ENCODE measurements at places on chromosomes 6 and 20.

GRCh38 chr20:43936104-43936770, 21.6 kb downstream of the TOX2 start:
- DNase-seq: no peak

- DNase-seq: no peak
Measured at GRCh38 chr20:19363476-19363875, 151.0 kb downstream of the SLC24A3 start.

- no peak for DNase-seq
Measured at GRCh38 chr20:62561948-62562347, 80.4 kb upstream of the SLCO4A1 start.

GRCh38 chr20:53800883-53801604, 207.4 kb upstream of the ZNF217 start:
- no peak for DNase-seq

DNA sequence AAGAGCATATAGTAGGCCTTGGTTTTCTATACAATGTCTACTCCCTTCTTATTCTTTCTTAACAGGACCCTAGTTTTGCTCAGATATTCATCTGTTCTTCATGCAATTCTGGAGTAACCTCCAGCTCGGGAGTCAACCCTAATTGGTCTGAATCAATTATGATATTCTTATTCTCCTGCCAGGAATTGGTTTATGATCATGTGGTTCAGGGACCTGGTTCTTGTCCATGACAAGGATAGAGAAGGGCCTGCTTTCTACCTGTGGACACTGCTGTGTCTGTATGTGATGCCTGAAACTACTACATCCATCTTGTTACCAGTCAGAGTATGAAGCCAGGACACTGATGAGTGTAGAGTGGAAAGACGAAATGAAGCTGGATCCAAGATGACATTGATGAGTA, 24.4 kb upstream of the FAM184A start:
- no peak for DNase-seq

- DNase-seq: no peak
Measured at GRCh38 chr20:31933698-31934097, 18.1 kb downstream of the PDRG1 start.

- DNase-seq: no peak
Measured at GRCh38 chr6:42958125-42958524, 2.4 kb upstream of the GNMT start.

- no peak for DNase-seq
Measured at GRCh38 chr20:48194583-48194982, 409.3 kb upstream of the SULF2 start.

DNA sequence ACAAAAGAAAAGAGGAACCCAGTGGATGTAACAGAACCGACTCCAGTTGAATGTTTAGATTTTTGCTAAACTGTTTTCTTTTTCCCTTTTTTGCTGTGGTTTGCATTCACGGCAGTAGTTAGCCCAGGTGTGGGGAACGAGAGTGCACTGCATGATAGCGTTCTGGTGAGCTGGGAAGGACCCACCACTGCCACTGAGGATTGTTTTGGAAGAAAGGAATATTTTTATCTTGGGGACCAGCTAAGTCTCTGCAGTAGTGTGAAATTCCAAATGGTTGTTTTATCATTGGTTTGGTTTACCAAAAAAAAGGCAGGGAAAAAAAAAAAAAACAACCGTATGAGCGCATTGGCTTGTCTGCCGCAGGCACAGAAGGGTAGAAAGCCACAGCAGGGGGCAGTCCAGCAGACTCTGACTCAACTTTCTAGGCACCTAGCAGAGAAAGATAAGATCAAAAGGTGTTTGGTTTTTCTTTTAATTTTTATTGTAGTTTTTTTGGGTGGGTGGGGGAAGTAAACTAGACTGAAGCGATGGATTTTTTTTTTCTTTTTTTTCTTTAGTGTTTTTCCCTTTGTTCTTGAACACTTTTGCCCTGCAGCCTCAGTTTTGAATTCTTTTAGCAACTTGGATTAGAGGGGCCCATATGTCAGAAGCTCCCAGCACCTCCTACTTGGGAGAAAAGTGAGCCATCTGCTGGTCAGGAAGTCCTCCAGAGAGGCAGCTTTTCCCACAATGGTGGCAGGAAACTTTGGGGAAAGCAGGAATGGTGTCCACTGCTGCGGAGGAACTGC, 13.5 kb upstream of the RAB5IF start:
- DNase-seq: no peak

DNA sequence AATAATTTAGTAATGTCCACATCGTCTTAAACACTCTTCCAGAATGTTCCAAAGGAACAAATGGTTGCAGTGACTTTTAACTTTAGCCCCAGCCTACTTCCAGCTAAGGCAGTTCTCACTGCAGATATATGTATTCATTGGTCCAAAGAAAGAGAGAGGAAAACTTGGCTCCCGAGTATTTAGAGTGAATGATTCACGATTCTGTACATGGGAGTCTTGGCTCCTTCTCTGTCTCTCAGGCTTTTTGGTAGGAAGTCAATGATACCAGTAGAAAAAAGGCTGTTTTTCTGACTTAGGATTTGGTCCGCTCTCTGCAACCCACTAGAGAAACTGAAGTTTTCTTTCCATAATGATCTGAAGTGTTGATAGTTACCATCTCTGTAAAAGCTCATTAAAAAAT, 38.6 kb downstream of the E2F3 start:
- no peak for DNase-seq

GRCh38 chr6:89792881-89793280, 26.7 kb downstream of the MDN1 start:
- DNase-seq: no peak

GRCh38 chr20:63309261-63310071, 16.5 kb downstream of the COL20A1 start:
- no peak for DNase-seq

- no peak for DNase-seq
Measured at GRCh38 chr6:32203426-32204267, 11.2 kb upstream of the GPSM3 start.

DNA sequence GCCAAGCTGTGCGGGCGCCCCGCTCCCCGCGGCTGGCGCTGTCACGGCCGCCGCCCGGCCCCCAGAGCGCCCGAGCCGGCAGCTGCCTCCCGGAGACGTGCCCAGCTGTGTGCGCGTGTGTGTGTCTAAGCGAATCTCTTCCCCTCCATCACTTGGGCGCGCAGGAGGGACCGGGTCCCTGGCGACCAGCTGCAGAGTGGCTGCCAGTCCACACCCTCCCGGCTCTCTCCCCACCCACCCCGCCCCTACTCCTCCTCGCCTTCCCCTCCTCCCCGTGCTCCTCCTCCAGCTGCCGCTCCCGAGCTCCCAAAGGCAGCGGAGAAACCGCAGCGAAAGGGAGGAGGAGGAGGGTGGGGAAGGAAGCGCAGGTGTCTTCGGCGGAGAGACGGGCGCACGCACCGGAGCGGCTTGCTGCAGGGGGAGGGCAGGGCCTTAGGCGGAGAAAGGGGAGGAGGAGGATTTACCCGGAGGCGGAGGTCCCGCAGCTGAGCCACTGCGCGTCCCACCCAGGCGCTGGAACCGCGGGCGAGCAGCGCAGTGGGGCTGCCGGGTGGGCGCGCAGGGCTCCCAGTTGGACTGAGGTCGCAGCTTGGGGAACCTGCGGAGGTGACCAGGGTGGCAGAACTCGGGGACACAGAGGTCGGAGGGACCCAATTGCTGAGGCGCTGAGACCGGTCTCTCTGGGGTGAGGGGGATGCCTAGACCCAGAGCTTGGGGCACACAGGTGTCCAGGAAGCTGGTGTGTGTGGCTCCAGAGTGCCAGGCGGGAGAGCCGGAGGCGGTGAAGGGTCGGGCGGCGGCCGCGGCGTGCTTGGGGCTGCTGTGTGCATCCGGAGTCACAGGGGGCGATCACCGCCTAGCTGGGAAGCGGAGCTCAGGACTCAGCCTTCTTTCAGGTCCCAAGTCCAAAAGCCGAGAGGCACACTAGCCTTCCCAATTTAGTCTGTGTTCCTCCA, at the start of gene HS3ST5:
TSS of gene HS3ST5 (minus strand) at position 198 of the 956 bp plus-strand sequence. CDS start 280,178 bp downstream, outside the sequence.
- DNase-seq: no peak

DNA sequence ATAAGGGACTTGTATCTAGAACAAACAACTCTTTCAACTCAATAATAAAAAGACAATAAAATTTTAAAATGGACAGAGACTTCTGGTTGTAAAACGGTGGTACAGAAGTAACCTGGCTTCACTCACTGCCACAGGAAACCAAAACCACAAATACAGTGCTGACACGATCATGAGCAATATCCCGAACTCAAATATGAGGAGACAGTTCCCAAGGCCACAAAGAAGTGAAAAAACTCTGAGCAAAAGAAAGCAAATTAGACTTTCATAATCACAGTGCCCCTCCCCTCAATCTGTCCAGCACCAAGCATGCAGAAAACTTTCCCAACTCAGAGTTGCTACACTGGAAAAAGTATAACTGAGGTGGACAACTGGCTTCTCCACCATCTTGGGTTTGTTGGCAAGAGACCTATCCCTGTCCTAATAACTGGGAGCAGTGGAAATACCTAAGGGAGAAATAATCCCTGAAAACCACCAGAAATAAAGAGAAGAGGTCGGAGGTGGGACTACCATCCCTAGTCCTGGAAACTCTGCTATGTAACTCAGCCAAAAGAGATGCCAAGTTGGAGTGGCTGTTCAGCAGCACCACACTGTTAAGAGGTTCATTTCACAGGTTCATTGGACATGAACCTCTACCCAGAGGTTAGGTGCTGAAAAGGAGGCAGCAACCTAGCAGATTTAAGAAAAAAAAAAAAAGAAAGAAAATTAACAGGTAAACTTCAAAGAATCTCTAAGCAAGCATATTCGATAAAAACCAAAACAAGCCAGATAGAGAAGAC, 55.5 kb downstream of the REV3L start:
- DNase-seq: no peak

DNA sequence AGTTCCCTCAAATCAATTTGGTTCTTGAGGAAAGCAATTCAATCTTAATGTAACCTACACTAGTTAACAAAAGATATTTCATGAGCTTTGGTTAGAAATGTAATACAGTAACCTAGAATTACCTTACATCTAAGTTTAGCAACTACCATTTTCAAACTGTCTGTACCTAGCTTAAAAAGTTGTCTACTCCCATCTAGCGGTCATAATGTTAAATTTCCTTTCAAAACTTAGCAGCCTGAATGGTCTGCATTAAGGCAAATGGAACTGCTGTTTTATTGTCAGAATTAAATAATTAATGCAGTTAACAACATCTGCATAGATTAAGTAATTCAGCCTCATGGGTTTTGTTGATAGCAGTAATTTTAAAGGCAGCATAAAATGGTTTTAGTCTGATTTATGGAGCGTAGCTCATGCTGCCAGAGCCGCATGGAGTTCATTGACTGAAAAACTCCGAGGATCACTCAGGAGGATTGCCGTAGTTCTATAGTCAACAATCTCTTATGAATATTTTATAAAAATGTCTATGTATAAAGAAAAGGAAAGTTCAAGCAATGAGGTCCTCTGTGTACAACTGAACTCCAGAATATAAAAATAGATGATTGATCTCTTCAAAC, 485.4 kb upstream of the MANEA start:
- DNase-seq: no peak

DNA sequence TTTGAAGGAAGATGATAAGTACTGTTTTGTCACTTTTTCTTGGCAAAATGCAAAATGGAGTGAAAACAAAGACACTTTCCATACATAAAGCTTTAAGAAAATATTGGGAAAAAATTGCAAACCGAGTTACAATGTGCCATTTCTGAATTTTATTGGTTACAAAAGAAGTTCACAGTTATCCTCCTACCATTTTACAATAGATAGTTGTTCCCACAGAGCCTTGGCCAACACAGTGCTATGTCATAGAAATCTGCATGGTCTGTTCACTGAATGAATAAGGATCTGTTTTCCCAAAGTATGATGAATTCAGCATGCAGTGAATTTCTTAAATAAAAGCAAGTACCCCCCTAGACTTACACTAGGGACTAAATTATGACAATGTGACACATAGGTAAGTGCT, 268.2 kb upstream of the POU3F2 start:
- DNase-seq: no peak

All from stimulated activated CD8-positive, alpha-beta memory T cell treated with anti-CD3 and anti-CD28 coated beads, Interleukin-2, amount 100 ng/mL, for 48 hours (primary cell).